Fibroblast of the aortic adventitia (primary cell): ENCODE measurements at places on chromosomes 13 and 19. TPM values are rescaled to one million over a fixed set of nuclear protein-coding genes. Genes with fewer than 3 reads are reported as not detected.

DNA sequence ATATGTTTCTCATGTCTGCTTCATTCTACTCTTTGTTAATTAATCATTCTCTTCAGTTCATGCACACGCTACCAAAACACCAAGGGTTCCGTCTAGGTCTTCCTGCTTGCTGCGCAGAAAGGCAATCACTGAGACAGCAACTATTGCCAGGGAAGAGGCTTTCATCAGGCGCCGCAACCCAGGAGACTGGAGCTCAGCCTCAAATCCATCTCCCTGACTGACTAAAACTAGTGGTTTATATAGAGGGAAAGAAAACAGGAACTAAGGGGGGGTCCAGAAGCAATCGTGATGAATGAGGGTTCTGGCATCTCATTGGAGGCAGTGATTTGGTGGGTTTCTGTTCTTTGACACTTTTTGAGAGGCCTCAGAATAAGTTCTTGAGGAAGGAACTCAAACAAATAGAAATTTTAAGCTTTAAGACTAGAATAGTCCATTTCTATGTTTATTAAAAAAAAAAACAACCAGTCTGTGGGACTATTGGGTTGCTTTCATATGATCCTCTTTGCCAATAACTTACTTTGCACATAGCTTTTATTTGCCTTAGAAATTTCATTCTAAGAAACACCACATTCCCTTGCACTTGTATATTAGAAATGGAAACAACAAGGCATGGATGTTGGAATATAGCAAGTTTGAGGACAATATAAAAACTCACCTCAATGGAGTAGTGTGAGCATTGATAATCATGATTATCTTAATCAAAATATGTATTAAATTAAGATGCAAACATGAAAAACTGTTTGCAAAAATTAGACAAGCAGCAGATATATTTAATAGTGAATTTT, 691.2 kb upstream of the GPC6 start:
- no peak for DNase-seq

- peak; percentile 29 for DNase-seq
Observed at GRCh38 chr13:48411147-48411794, 1.6 kb downstream of the LPAR6 start.

- no peak for DNase-seq
Observed at GRCh38 chr13:41459432-41460073, 2.2 kb downstream of the RGCC start.

PEAK3 gene
- not detected in 2 replicates for total RNA-seq

COL4A2 gene
- 53.3 and 151 TPM in 2 replicates for total RNA-seq

- DNase-seq, result peak; percentile 25
Observed at GRCh38 chr13:39036212-39036611, 1.7 kb downstream of the PROSER1 start.

CDX2 gene
- total RNA-seq, result not detected in 2 replicates

DNA sequence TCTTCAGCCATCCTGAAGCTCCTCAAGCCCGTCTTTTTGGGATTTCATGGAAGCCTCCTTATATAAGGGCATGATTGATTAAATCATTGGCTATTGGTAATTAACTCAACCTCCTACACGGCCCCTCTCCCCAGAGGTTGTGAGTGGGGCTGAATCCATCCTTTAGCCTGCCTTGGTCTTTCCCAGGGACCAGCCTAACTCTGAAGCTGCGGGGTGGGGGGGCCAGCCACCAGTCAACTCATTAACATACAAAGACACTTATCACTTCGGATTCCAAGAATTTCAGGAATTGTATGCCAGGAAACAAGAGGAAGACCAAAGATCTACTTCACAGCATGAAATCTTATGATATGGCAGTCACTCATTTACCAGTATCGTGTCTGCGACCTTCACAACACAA, 9.9 kb downstream of the COL4A1 start:
- DNase-seq, result no peak

DNA sequence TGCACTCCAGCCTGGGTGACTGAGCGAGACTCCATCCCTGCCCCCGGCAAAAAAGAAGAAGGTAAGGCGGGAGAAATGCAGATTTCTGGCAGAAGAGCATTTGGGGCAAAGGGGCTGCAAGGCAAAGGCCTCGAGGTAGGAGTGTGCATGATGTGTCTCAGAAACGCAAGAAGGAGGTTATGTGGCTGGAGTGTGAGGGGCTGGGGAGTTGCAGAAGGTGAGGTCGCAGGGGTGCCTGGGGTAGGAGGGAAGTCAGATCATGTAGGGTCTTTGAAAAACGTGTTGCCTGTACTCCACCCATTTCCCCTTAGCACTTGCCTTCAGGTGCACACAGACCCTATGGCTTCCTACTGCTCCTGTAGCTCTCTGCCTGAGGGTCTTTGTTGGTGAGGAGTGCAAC, 29.9 kb downstream of the KCTD15 start:
- no peak for DNase-seq

ADPRHL1 gene
- total RNA-seq, result 2.4 and 2.8 TPM in 2 replicates

DNA sequence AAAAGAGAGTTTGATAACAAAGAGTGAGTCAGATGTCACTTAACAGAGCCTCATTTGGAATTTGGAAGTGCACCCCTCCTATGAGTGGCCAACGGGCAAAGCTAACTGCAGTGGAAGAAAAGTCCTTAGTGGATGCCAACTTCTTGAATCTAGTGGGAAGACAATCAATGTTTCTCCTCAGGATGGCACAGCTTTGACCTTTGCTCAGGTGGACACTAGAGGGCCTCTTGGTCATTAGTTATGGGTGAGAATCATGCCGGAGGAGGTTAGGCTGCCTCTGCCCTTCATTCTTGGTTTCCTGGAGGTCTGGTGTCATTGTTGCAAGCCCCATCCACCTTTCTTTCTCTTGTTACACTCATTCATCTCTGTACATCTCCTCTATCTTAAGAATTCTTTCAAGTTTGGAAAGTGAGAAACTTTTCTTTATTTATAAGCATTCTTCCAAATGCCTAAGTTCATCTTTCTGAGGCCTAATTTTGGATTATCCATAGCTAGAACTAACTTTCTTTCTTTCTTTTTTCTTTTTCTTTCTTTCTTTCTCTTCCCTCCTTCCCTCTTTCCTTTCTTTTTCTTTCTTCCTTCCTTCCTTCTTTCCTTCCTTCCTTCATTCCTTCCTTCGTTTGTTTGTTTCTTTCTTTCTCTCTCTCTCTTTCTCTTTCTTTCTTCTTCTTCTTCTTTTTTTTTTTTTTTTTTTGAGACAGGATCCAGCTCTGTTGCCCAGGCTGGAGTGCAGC, 327.2 kb upstream of the TSHZ3 start:
- DNase-seq, result peak; percentile 16

DNA sequence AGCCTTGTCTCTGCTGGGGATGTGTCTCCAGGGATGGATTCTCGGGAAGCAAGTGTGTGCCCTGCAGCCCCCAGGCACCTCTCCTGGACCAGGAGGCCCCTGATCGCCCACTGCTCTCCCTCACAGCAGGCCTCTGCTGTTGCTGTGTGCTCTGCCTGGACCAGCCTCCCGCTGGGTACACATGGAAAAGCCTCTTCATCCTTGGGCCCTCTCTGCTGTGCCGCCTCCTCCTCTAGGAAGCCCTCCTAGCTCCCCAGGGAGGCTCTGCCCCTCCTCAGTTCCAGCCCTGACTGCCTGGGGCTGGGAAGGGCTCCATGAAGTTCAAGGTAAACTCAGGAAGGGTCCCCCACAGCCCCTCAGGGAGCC, 12.0 kb downstream of the NDUFA11 start:
- no peak for DNase-seq

- DNase-seq, result no peak
Observed at GRCh38 chr13:93777504-93777903, 550.9 kb downstream of the GPC6 start.

DNA sequence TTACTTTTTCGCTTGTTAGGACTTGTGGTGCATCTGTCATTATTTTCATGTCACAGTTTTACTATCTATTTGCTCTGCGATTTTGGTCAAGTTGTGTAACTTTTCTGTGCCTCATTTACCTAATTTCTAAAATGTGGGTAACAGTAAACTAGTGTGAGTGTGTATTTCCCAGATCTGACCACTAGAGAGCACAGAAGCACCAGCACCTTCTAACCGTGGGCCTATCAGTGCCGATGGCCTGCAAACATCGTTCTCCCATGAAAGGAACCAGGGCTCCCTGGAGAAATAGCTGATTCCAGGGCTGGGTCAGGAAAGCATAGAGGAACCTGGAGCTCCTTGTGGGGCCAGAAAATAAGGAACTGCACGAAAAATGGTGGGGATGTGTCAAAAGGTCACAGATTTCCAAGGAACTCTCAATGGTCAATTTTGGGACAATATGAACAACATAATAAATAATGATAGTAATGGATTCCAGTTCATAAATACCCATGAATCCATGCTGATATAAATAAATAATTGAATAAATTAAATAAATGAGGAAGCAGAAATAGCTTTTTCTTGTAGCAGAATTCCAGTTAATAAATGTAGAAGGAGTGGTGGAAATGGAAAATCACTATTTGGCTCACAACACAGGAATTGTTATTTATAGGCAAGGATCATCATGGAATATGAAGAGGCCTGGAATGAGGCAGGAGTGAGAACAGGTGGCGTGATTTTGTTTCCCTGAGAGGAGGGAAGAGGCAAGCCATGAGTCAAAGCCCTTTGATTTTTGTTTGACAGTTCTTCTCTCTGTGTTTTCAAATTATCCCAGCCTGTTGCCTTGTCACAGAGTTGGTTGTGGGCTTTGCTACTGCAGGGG, 31.1 kb downstream of the CEACAM8 start:
- peak; percentile 48 for DNase-seq

DNA sequence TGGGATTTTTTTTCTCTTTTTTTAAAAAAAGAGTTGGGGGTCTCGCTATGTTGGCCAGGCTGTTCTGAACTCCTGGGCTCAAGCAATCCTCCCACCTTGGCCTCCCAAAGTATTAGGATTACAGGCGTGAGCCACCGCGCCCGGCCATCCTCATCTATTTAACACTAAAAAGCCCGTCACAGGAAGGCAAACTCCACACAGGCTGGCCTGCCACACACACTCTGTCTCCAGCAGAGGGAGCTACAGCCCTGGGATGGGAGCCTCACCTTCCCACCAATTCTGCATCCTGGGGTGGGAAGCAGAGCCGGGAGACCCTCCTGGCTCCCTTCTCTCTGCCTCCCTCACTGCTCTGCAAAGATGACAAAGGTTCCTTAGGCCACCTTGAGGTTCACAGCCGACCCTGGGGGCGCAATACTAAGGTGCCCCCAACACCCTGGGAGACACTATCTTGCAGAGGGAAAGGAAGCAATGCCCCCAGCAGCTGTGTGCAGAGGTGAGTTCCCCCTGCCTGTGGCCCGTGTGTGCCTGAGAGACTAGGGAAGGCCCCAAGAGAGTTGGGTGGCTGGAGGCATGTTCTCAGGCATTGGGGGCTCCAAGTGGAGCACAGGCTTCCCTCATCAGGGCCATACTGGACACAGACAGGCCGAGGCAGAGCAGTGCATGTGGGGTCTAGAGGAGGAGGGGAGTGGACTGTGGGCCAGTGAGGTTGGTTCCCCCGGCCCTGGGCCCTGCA, 27.4 kb upstream of the TIMM44 start:
- DNase-seq, result peak; percentile 30

ZNF439 gene
- total RNA-seq, result 0.72 and 2.8 TPM in 2 replicates

DNA sequence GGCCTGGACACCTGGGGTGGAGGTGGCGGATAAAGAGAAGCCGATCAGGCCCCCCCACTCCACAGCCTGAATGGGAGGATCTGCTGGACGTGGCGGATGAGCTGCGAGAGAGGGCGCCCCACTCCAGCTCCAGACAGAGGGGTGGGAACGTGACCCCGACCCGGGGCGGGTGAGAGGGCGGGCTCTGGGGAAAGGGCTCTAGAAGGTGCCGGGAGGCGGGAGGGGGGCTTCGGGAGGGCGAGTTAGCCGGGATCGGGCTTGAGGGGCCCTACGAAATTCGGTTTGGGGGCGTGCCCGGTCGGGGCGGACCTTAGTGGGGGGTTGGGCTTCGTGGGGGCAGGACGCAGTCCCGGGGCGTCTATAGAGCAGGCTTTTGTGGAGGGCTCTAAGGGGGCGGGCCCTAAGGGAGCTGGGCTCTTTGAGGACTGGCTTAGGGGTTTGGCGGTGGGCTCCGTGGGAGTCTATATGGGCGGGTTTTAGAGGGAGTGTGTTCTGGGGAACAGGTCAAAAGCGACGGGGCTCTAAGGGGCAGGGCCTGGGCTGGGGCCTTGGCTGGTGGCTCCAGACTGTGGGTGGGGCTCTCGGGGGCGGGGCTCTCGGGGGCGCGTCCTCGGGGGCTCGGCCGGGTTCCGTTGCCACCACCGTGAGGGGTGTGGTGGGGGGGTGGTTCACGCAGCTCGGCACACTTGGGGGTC, 4.1 kb upstream of the NANOS3 start:
- no peak for DNase-seq

FXYD5 gene
- 11.5 and 59.8 TPM in 2 replicates for total RNA-seq

SIAH3 gene
- total RNA-seq, result not detected in 2 replicates

GRCh38 chr19:35085947-35086346, 29.7 kb upstream of the FXYD3 start:
- no peak for DNase-seq

DNA sequence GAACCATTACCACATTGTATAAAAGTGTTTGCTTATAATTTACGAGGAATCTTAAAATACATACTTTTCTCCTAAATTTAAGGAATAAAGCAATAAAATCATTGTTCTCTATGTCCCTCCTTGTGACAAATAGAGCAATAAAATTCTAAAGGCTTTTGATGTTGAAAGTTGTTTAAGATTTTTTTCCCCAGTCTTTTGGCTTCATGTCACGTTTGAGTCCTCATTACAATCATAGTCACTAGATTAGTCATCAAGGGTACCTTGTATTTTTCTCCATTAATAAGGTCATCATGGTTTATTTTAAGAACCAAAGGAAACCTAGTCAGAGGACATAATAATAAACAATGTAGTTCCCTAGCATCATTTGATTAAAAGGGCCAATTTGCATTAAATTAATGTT, 3.2 kb downstream of the WBP4 start:
- peak; percentile 79 for DNase-seq

RAB3A gene
- 2.8 TPM in 1 of 2 replicates, not detected in the other for total RNA-seq

RYR1 gene
- total RNA-seq, result under 0.01 TPM in 1 of 2 replicates, not detected in the other

DNA sequence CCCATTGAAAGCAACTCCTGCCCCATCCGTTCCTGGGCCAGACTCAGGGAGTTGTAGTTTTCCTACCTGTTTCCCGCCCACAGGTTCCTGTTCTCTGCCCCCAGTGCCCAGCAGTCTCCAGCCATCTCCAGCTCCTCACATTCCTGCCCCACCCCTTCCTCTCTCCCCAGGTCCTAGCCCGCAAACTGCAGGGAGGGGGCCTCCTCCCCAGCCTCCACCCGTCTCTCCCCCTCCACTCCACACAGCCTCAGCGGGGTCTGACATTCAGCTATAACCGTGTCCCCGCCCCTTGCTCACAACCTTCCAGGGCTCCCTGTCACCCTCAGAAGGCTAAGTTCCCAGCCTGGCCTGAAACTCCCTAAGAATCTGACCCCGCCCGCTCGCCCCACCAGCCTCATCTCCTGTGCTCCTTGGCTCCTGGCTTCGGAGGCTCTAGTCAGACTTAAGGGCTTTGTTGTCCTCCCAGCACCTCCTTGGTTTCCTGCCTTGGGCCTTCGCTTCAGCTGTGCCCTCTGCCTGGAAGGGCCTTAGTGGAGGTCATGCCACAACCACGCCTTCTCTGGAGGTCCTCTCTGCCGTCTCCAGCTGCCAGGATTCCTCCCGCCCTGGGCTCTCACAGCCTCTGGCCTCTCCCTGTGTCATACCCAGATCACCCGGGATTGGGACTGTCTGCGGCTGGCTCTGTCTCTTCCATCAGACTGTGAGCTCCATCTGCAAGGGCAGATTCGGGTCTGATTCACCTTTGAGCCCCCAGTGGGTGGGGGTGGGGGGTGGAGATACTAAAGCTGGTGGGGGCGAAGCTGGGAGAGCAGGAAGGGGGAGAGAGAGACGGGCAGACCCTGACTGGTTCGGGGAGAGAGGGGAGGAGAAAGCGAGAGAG, 5.1 kb upstream of the SPACA6 start:
- DNase-seq, result peak; percentile 56

SBSN gene
- 4.1 and 13.2 TPM in 2 replicates for total RNA-seq
